NCI-H1694 (cell line): ENCODE measurements at places on chromosomes 5 and 9.

DNA sequence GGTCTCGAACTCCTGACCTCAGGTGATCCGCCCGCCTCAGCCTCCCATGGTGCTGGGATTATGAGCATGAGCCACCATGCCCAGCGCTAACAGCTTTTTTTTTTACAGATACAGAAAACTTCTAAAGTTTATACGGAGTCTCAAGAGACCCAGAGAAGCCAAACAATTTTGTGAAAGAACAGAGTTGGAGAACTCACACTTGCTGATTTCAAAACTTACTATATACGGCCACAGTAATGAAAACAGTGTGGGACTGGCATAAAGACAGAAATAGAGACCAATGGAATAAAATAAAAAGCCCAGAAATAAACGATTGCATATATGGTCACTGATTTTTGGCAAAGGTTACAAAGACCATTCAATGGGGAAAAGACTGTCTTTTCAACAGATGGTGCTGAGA is 85.6 kb upstream of the CACNA1B start:
- DNase-seq: no peak

- DNase-seq: no peak
Observed at GRCh38 chr5:4990462-4990861, 149.7 kb upstream of the ADAMTS16 start.

DNA sequence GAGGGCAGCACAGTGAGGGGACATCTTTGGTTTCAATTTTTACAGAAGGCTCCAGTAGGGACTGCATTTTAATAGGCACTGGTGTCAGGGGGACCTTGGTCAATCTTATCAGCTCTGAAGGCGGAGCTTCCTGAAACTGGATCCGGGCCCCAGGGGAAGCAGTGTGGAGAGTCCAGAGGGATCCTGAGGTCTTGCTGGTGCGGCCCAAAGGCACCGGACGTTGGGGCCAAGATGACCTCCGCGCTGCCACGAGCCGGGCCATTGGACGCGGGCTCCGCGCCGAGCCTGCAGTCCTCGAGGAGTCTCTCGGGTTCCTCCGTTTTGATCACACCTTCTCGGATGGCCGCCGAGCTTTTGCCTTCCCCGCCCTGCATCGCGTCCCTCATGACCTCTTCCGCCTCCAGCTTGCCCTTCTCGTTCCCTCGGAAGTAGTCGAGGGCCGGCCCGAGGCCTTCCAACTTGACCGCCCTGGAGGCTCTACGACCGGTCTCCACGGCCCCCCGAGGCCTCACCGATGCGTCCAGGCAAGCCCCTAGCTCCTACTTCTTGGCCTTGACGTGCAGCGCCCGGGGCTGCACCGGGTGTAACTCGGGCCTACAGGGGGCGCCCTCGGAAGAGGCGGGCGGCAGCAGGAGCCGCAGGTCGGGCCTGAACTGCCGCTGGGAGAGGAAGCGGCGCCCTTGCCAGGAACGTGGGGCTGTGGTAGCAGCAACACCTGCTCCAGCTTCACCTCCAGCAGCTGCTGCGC is 18.8 kb downstream of the C5orf52 start:
- no peak for DNase-seq

DNA sequence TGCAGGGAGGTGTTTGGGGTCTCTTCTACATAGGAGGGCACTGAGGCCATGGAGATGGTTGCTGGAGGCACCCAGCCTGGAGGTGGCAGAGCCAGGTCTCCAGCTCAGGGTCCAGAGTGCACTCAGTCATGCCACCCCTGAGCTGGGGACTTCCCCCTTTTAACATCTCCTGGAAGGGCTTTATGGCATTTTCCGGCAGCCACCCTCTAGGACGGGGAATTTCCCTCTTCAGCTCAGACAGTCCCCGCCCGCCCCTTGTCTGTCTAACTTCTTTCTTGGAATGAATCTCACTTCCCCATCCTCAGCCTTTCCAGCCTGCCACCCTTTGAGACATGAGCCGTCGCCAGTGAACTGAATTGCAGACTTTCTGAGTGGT is 49.9 kb downstream of the COL15A1 start:
- no peak for DNase-seq

GRCh38 chr9:18973348-18973747 is 59.7 kb downstream of the SAXO1 start:
- DNase-seq: no peak

DNA sequence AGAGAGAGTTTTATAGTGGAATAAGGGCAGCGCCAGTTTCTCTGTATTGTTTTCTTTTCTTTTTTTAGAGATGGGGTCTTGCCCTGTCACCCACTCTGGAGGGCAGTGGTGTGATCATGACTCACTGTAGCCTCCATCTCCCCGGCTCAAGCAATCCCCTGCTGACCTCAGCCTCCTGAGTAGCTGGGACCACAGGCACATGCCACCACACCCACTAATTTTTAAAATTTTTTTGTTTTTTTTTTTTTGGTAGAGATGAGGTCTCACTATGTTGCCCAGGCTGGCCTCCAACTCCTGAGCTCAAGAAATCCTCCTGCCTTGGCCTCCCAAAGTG is 119.0 kb downstream of the PIK3R1 start:
- no peak for DNase-seq

- DNase-seq: no peak
Observed at GRCh38 chr5:33023649-33024048, 312.5 kb downstream of the NPR3 start.

GRCh38 chr5:169095410-169095960 is 205.5 kb downstream of the SLIT3 start:
- no peak for DNase-seq

- DNase-seq: no peak
Observed at GRCh38 chr9:128321343-128321742, 904 bp downstream of the TRUB2 start.

DNA sequence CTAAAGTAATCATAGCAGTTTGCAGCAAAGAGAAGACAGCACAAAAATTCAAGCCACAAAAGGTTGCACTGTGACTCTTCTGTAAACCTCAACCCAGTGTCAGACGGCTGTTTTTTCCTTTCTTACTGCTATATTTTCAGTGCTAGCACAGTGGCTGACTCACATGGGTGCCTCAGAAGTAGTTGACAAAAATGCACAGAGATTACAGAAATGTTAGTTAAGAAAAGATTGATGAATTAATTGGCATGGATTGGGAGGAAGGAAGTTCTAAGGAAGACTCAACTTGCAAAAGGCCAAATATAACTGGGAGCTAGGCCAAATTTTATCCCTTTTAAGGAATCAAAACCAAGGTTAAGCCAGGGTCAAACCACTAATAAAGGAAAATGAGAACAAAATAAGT is 43.7 kb upstream of the ITGA1 start:
- DNase-seq: no peak

GRCh38 chr9:93380410-93381060 is 71.0 kb upstream of the FAM120A start:
- no peak for DNase-seq

DNA sequence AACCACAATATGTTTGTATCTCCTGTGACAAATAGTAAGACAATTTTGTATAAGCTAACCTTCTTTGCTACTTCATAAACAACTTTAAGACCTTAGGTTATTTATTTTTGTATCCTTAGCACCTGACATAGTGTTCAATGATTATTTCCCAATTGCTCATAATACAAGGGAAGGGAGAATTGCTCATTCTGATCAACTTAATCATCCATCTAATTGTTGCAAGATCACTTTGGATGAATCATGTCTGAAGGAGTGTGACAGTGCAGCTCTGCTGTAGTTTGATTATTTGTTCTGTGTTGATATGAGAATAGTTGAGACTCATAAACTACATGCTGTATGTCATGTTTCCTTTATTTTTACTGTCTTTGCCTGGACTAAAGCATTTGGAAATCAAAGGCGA is 721.3 kb upstream of the SEMA6A start:
- DNase-seq: no peak

DNA sequence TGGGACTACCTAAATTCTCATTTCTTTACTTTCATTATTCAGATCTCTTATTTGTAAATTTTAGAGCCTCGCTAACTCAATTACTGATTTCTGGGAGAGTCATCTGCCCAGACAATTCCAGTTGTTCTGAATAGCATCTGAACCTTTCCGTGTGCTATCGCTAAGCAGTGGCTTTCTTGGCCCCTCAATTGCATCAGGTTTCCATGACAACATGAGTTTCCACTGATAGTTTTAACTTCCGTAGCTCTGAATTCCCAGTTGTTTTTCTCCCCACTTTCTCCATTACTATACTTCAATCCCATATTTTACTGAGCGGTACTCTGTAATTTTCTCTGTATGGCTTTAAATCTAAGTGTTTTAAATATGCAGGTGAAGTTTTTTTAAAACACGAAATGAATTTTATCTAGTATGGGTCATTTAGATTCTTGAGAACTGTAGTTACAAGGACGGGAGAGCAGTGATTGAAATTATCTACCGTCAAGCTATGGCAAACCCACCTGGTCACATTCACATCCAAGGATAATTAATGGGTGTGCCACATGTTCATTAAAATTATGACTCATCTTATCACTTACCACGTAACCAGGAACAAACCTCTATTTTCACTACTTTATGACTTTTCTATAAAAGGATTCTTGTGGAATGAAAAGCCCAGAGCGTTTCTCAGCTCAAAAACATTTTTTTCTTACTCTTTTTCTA is 223.5 kb upstream of the PCSK5 start:
- no peak for DNase-seq

DNA sequence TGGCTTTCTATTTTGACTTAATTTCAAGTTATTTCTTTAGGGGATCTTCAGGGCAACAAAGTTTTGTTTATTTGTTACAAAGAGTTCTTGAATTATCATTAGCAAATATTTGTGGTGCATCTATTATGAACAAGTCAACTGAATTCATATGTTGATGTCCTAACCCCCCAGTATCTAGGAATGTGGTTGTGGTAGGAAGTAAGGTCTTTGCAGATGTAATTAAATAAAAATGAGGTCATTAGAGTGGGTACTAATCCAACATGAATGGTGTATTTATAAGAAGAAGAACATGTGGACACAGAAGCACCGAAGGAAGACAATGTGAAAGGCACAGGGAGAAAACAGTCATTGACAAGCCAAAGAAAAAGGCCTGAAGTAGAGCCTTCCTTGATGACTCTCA is 474.0 kb upstream of the DAB2 start:
- DNase-seq: no peak

GRCh38 chr5:80835128-80835527 is 125.0 kb upstream of the RASGRF2 start:
- DNase-seq: no peak

- DNase-seq: peak; percentile 73
Observed at GRCh38 chr5:10563945-10564837, at the start of gene ANKRD33B. ANKRD33B (plus strand) TSS chr5:10564070; CDS start chr5:10564468, 398 bp downstream.

- DNase-seq: no peak
Observed at GRCh38 chr5:170408226-170408625, 19.1 kb upstream of the KCNMB1 start.

- DNase-seq: no peak
Observed at GRCh38 chr5:158414780-158415179, 555.8 kb upstream of the CLINT1 start.

DNA sequence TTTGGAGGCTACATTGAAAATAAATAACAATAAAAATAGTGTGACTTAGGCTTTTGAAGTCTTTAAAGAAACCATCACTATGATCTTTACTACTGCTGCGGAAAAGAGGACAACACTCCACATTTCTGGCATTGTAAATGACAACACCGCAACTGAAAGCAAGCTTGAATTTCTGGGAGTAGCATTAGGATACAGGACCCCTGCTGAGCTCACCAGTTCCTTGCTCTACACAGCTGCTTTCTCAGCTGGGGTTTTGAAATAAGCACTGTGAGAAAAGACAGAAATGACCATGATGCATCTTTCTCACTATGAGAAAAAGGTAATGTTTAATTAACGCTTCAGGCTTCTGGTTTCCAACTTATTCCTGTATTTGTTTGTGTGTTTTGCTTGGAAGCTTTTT is 168.0 kb downstream of the TAF11L14 start:
- no peak for DNase-seq

GRCh38 chr9:98890256-98890655 is 53.5 kb upstream of the COL15A1 start:
- DNase-seq: no peak

- no peak for DNase-seq
Observed at GRCh38 chr5:77946381-77947040, 170.4 kb upstream of the TBCA start.

DNA sequence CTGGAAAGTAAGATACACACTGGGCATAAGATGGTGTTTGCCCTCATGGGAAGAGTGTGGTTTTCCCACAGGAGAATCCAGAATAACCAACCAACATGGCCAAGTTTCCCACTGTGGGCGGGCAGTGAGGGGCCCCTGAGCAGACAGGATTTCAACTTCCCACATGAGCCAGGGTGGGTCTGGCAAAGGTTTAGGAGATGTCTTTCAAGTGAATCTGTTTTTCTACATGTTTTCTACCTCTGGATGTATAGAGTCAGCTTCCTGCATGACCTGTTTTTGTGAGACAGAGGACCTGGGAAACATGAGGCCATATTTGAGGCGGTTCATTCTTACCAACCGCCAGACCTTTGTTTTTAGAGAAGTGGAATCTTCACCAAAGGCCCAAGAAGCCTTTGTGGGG is 100.5 kb downstream of the TLE4 start:
- no peak for DNase-seq

DNA sequence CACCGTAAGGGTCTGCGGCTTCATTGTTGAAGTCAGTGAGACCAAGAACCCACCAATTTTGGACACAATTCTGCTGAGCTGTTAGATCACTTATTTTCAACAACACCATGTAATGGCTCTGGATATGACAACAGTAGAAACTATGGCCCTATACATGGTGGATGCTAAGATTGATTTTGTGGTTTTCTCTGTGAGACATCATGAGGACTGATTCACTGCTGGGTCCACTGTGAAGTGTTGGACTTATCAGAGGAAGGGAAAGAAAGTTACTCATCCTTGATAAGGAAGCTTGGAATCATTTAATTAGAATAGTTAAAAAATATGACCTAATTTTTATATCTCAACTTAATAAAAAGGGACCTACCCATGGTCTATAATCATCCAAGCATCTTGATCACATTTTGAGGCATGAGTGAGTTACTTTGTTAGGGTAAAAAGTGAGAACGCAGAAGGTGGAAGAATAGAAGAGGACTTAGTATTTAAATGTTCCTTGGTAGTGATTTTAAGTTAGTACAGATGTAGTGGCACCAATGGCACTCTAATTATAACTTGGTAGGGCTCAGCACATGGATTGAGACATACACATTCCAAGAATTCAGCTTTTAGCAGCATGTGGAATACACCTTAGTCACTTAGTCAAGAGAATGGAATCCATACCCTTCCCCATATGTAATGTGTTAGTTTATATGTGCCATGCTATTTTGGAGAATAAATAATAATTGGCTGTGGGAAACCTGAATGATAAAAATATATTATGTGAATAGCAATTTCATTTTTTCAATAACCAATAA is 123.5 kb upstream of the CD180 start:
- DNase-seq: no peak

DNA sequence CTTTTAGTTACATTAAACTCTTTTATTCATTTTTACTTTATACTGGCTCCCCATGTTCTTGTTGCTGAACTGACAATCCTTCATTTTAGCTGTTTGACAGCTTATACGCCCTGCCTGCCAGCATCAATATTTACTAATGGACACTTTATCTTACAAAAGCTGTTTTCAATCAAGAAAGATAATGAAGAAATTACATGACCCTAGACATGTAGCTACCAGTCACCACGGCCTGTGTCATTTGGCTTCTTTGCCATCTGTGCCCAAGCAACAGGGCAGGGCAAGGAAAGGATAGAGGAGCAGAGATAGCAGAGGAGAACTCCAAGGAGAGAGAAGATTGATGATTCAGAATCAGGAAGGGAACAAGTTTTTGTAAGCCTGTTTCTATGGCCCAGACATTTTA is 647.3 kb downstream of the BRINP1 start:
- no peak for DNase-seq
